GM23248 (cell line): ENCODE measurements at places on chromosomes 5 and 9.

GRCh38 chr9:70374962-70375618 is 39.4 kb downstream of the KLF9 start:
- DNase-seq, result no peak

GRCh38 chr5:66814146-66814991 is 218.2 kb downstream of the MAST4 start:
- peak; percentile 66 for DNase-seq

DNA sequence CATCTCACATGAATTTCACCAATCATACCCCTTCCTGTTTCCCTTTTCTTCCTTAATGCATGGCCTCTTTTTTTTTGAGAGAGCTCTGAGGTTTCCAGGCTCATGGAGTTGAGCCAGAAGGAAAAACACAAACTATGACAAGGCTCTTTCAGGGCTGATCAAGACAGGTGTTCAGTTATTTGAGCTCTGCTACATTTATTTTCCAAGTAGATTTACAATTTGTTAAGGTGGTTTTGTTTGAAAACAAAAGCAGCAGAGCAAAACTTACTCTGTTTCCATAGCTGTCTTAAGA is 62.4 kb upstream of the IL7R start:
- DNase-seq, result no peak

GRCh38 chr5:96113170-96113939 is 151.7 kb upstream of the ELL2 start:
- DNase-seq, result peak; percentile 62

DNA sequence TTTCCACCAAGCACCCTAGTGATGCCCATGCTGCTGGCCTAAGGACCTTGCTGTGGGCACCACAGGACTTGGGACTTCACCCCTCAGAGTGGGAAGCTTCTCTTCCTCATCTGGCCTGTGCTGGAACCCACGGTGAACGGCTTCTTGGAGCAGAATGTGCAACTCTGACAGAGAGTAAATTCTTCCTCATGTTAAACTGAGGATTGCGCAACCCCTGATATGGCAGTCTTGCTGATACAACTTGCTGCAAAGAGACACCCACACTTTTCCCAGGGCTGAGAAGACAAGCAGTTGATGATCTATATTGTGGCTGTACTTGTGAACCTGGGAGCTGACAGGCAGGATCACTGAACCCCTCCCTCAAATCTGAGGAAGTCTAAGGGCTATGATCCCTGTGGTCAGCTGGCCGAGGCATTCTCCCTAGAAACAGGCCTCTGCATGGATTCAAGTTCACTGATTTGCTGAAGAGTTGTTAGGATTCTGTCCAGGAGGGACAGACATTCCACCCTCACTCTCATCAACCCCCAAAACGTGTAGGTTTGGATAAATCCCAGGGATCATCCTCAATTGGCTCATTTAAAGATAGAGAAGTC is 307.2 kb downstream of the MTRR start:
- peak; percentile 30 for DNase-seq
